Suprapubic skin (tissue), 4 donors: ENCODE measurements at places on chromosomes 5 and 9. TPM values are rescaled to one million over a fixed set of nuclear protein-coding genes. Genes with fewer than 3 reads are reported as not detected.

The PPIC gene
- total RNA-seq, result 25.3 TPM

The CDK9 gene
- 72.2 TPM for total RNA-seq

The PCDHGA9 gene
- total RNA-seq, result 9.2 TPM

The SOX30 gene
- total RNA-seq, result not detected

The ARHGEF37 gene
- 45.4 TPM for total RNA-seq

The HAND1 gene
- not detected for total RNA-seq

The TRAPPC13 gene
- total RNA-seq, result 7.8 TPM

The MARCHF11 gene
- not detected for total RNA-seq

The DOCK8 gene
- total RNA-seq, result 4.1 TPM

DNA sequence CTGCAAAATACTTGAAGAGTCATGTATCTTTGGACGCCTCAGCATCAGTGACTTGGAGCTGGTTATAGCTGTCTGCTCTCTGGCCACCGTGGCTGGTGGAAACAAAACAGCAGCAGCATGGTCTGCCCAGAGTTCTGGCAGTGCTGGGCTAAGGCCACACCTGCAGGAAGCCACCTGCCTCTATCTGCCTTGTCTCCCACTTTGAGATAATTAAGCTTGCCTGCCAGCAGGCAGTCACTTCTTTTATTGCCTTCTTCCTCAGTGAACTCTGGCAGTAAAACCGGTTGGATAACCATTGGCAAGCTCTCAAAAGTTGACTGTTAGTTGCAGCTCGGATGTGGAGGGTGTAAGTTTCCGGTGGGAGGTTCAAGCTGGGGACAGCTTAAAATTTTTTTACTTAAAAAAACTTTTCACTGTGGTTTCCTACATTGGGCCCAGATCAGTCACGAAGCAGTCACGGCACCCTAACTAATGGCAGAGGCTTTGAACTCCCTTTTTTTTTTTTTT, 4.9 kb downstream of the SMIM3 start:
- peak; percentile 77 for DNase-seq

DNA sequence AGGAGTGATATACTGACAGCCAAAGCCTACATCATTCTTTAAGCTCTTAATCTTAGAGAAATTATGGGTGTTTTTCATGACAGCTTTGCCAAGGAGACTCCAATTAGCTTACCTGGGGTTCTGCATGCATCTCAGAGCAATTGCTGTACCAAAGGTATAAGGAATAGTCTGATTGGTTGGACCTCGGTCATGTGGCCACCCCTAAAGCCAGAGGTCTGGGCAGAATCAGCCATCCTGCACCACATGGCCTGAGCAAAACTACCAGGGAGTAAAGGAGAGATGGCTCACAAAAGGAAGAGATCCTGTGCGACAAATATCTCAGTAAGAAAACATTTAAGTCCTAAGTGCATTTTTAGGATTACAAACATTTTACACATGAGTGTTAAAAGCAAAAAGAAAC, 25.6 kb downstream of the SH3RF2 start:
- no peak for DNase-seq

- DNase-seq, result peak; percentile 75
These were observed 1.0 kb downstream of the BASP1 start for GRCh38 chr5:17218353-17219005.

GRCh38 chr5:155260798-155261197, 247.2 kb downstream of the KIF4B start:
- no peak for DNase-seq

DNA sequence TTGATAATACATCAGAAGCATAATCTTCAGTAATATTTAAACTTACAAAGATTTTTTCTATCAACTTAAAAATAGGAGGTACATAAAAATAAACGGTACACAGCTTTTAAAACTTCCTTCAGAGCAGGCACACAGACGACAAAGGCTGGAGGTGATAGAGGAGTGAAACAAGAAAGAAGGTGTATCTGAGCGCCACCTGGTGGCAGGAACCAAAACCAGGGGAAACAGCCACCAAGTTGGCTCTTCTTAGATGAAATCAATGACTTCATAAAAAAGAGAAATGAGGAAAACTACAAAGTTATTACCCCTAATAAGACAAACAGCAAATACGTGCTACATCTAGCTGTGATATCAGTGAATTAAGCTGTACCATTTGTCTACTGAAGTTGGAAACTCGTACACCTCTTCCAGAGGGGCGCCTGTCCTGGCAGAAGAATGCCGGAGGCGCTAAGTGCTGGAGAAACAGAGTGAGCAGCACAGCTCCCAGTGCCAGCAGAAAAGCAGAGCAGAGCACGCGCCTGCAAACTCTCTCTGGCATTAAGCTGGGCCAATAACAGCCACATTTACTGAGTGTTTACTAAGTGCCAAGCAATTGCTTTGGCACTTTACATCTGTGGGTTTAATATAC, 85.9 kb downstream of the SETX start:
- no peak for DNase-seq

GRCh38 chr5:159208514-159209437, 577 bp downstream of the RNF145 start:
- DNase-seq, result peak; percentile 71

DNA sequence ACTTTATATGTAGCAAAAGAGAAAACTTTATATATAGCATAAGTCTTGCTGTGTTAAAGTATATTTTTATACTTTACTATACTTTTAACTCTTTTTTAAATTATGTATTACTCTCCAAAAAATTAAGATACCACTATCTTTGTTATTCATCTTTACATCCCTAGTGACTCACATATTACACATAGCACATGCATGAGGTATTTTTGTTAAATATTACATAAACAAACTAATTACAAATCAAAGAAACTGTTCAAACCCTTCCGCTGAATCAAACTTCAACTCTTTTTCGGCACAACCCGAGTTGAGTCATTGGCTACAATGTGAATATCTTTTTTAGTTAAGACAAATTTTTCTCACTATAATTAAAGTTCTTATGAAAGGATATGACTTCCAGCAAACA, 32.1 kb downstream of the NADK2 start:
- DNase-seq, result no peak

- no peak for DNase-seq
These were observed 46.8 kb upstream of the HAPLN1 start for GRCh38 chr5:83767409-83767992.
